ENCODE measurements at places on chromosomes 7 and 10. TPM values are rescaled to one million over a fixed set of nuclear protein-coding genes. Genes with fewer than 3 reads are reported as not detected.

GRCh38 chr7:15620491-15621185, 58.8 kb upstream of the AGMO start:
- no peak for DNase-seq

DNA sequence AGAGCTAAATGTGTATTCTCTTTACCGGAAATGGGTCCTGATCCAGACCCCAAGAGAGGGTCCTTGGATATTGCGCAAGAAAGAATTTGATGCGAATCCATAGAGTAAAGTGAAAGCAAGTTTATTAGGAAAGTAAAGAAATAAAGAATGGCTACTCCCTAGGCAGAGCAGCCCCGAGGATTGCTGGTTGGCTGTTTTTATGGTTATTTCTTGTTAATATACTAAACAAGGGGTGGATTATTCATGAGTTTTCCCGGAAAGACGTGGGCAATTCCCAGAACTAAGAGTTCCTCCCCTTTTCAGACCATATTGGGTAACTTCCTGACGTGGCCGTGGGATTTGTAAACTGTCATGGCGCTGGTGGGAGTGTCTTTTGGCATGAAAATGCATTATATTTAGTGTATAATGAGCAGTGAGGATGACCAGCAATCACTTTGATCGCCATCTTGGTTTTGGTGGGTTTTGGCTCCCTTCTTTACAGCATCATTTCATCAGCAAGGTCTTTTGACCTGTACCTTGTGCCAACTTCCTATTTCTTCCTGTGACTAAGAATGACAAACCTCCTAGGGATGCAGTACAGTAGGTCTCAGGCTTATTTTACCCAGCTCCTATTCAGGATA, 60.4 kb downstream of the ARL4A start:
- no peak for DNase-seq

Gene SHH
- not detected for total RNA-seq

Gene TAS2R3
- total RNA-seq = 2.9 TPM

Gene ZNF503
- total RNA-seq = 0.23 TPM
